ENCODE measurements at places on chromosomes 1 and 21. TPM values are rescaled to one million over a fixed set of nuclear protein-coding genes. Genes with fewer than 3 reads are reported as not detected.

DNA sequence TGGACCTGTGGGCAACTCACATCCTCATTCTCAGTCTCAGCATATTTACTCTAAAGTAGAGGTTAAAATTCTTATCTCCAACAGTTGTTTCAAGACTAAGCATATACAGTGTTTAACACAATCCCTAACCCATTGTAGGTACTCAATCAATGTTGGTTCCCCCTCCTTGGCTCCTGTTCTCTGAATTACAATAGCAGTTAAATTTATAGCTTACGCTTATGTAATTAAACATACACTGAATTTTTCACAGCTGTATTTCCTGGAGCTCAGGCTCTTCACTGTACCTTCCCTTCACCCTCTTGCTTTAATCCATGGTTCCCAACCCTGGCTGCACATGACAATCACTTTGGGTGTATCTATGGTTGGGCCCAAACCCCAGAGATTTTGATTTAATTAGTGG, 89.4 kb downstream of the LPAR3 start:
- no peak overlapping the region for H3K27ac ChIP-seq
- no peaks in the 10 kb centered on the region for H3K27me3 ChIP-seq
- peaks cover 3% of the 10 kb centered on the region for H3K4me1 ChIP-seq
- no peak overlapping the region for H3K4me3 ChIP-seq
- no peaks in the 10 kb centered on the region for H3K36me3 ChIP-seq
- DNase-seq: no peak

DNA sequence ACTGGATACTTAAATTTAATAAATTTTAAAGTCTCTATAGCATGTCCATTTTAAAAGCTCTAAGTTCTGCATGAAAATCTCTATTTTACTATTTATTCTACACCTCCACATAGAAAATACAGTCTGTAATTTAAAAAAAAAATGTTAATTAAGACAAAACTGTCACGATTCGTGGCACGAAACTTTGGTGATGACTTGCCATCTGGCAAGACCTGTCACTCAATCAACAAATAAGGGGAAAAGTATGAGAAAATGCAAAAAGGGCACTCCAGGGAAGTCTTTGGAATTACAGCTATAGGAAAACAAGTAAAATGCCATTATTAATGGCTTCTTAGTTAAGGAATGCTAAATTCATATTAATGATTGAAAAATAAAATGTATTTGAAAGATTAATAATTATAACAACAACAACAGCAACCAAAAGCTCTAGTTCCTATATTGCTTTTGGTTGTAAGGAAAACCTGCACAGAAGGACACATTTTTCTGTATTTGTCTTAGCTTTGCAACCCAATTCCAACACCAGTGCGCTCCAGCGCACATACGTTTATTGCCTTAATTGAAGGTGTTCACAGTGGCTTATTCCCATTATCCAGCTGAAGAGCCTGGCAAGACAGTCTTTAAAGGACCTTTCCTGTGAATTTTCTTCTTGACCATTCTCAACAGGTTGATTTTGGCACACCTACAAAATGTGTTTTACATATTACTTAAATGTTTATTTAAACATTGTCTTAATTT, 107.8 kb downstream of the PLPPR5 start:
- H3K27me3 ChIP-seq: no peaks in the 10 kb centered on the region
- no peaks in the 10 kb centered on the region for H3K36me3 ChIP-seq
- H3K27ac ChIP-seq: no peak overlapping the region
- no peaks in the 10 kb centered on the region for H3K4me1 ChIP-seq
- H3K4me3 ChIP-seq: no peak overlapping the region

- H3K4me1 ChIP-seq: peaks cover 8% of the 10 kb centered on the region
- DNase-seq: no peak
- H3K27ac ChIP-seq: no peak overlapping the region
- H3K4me3 ChIP-seq: no peak overlapping the region
Observed at GRCh38 chr1:224639426-224639975, 23.4 kb downstream of the CNIH3 start.

OPN3 gene
- 19.4 TPM for total RNA-seq

GRCh38 chr1:234938924-234939323, 189.7 kb downstream of the TOMM20 start:
- H3K4me1 ChIP-seq: peaks cover 44% of the 10 kb centered on the region
- no peak overlapping the region for H3K27ac ChIP-seq
- H3K4me3 ChIP-seq: no peak overlapping the region
- peaks cover 5% of the 10 kb centered on the region for H3K36me3 ChIP-seq

GRCh38 chr1:67792741-67793458, 40.4 kb downstream of the GNG12 start:
- H3K27ac ChIP-seq: no peak overlapping the region
- peaks cover 20% of the 10 kb centered on the region for H3K27me3 ChIP-seq
- DNase-seq: no peak
- no peaks in the 10 kb centered on the region for H3K4me1 ChIP-seq

PLA2G2D gene
- total RNA-seq: not detected

GRCh38 chr1:186670297-186671135, 9.7 kb downstream of the PTGS2 start:
- peaks cover 20% of the 10 kb centered on the region for H3K27me3 ChIP-seq
- H3K27ac ChIP-seq: no peak overlapping the region
- no peak overlapping the region for H3K4me3 ChIP-seq
- no peaks in the 10 kb centered on the region for H3K4me1 ChIP-seq
- no peaks in the 10 kb centered on the region for H3K36me3 ChIP-seq

GJB4 gene
- total RNA-seq: not detected

DNA sequence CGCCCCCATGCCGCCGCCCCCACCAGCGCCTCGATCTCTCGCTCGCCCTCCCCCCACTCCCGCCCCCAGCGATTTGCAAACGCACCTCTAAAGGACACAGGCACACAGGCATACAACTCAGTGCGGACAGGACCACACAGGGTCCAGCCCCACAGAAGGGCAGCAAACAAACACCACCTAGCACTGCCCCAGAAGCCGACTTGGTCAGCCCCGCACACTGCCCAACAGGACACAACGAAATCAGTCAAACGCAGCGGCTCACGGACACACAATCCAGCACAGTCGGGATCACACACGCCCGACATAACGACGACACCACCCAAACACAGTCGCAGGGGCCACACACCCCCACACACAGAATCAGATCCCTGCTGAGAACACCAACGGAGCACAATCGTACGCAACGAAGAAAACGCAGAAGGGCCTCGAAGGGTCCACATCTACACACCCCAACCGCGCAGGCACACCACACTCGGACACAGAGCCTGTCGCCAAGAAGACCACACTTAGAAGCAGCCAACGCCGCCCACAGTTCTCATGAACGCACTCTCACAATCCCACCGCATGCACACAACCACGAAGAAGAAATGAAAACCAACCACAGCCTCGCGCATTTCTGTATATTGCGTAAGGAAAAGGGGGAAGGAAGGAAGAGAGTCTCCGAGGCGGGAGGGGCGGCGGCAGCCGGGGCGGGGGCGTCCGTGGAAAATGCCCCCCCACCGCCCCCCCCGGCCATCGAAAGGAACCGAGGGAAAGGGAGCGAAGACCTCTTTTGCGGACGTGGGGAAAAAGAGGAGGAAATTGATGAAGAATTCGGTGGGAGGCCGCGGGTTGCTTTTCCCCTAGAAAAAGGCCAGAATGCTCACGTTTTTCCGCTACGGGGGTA, 481 bp downstream of the TAL1 start:
- DNase-seq: peak; percentile 53
- H3K27ac ChIP-seq: peak overlapping the region; percentile 61
- H3K4me3 ChIP-seq: peak overlapping the region; percentile 87
- H3K27me3 ChIP-seq: peaks cover 92% of the 10 kb centered on the region

IQGAP3 gene
- total RNA-seq: 13.6 TPM

GRCh38 chr1:229185963-229186362, 84.9 kb upstream of the RAB4A start:
- peaks cover 11% of the 10 kb centered on the region for H3K4me1 ChIP-seq
- DNase-seq: no peak
- no peaks in the 10 kb centered on the region for H3K27me3 ChIP-seq
- no peaks in the 10 kb centered on the region for H3K36me3 ChIP-seq
- no peak overlapping the region for H3K4me3 ChIP-seq

- H3K27me3 ChIP-seq: no peaks in the 10 kb centered on the region
- H3K27ac ChIP-seq: no peak overlapping the region
- H3K4me1 ChIP-seq: peaks cover 51% of the 10 kb centered on the region
Observed at GRCh38 chr21:33971492-33972013, 55.9 kb upstream of the ATP5PO start.

DNA sequence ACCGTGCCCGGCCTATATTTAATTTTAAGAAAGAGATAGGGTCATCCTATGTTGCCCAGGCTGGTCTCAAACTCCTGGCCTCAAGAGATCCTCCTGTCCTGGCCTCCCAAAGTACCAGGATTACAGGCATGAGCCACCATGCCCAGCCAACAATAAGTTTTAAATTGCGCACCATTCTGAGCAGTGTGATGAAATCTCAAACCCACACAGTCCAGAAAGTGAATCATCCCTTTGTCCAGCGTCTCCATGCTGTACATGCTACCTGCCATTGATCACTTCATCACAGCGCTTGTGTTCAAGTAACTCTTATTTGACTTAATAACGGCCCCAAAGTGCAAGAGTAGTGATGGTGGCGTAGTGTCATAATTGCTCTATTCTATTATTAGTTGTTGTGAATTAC, 75.4 kb downstream of the APP start:
- no peaks in the 10 kb centered on the region for H3K4me1 ChIP-seq
- H3K4me3 ChIP-seq: no peak overlapping the region
- no peaks in the 10 kb centered on the region for H3K27me3 ChIP-seq
- H3K36me3 ChIP-seq: no peaks in the 10 kb centered on the region
- DNase-seq: no peak

DNA sequence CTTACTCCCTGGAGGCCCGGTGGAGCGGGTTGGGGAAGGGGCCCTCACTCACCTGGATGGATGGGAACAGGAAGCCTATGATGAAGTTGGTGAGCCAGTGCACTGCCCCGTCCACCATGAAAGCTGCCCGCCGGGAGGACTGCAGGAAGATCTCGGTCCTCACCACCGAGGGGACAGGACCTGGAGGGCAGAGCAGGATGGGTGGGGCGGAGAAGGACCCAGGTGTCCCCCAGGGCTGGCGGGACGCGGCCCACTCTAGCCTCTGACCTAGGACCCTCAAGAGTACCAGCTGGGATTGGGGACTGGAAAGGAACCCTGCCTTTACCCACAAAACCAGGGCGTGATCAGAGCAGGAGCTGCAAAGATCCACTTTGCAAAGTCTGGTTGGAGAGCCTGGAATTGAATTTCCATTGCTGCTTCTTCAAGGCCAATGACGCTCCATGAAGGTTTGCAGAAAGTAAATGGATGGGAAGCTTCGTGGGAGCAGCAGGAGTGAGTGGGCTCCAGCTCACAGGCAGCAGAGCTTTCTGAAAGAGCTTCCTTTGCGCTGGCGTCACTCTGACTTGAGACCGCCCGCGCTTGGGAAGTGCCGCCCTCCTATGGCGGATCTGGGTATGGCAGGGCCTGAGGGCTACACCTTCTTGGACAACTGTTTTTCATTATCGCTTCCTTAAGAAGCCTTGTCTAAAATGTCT, 21.4 kb downstream of the SLC2A7 start:
- peaks cover 7% of the 10 kb centered on the region for H3K4me1 ChIP-seq
- peak overlapping the region; percentile 54 for H3K4me3 ChIP-seq
- H3K36me3 ChIP-seq: no peaks in the 10 kb centered on the region
- DNase-seq: peak; percentile 89
- no peaks in the 10 kb centered on the region for H3K27me3 ChIP-seq
- H3K27ac ChIP-seq: no peak overlapping the region

- H3K4me3 ChIP-seq: no peak overlapping the region
- H3K4me1 ChIP-seq: no peaks in the 10 kb centered on the region
- H3K27me3 ChIP-seq: peaks cover 35% of the 10 kb centered on the region
- no peaks in the 10 kb centered on the region for H3K36me3 ChIP-seq
- DNase-seq: peak; percentile 13
Observed at GRCh38 chr1:207035877-207036551, 3.5 kb upstream of the C1orf116 start.

TCHH gene
- 0.05 TPM for total RNA-seq

Measured in activated T-cell treated with anti-CD3 and anti-CD28 coated beads, Interleukin-2, amount 50 U/mL, for 72 hours (primary cell).